C1 segment of cervical spinal cord (tissue), 14 donors: ENCODE measurements at places on chromosomes 6 and 20.

- DNase-seq: no peak
These were observed 3.3 kb upstream of the C6orf136 start for GRCh38 chr6:30643656-30644055.

GRCh38 chr6:53290537-53291510 is 57.9 kb downstream of the ELOVL5 start:
- DNase-seq: no peak

DNA sequence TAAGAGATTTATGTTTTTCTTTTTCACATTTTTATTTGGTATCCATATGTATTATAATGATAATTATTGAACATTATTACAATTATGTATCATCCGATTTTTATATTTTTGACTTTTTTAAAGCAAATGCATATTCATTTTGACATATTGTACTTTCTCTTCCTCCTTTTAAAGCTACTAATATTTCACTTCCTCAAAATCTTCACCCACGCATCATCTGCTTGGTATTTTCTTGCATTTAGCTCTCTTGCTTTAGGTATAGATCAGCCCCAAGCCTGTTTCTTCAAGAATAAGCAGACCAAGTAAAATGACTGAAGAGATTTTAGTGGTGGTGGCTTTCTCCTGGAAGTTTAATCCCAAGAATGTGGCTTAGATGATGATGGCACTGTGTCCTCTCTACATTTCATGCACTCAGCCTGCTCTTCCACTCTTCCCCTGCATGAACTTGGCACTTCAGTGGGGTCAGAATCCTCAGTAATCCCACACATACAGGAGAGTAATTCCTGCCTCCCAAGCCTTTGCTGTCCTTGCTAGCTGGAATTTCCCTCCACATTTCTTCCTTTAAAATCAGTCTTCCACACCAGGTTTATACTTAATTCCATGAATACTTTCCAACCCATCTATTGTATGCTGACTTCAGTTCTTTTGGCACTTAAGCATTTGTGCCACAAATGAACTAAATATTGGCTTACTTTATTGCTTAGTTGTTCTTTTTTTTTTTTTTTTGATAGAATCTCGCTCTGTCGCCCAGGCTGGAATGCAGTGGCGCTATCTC is 8.2 kb downstream of the NCOA7 start:
- DNase-seq: no peak

DNA sequence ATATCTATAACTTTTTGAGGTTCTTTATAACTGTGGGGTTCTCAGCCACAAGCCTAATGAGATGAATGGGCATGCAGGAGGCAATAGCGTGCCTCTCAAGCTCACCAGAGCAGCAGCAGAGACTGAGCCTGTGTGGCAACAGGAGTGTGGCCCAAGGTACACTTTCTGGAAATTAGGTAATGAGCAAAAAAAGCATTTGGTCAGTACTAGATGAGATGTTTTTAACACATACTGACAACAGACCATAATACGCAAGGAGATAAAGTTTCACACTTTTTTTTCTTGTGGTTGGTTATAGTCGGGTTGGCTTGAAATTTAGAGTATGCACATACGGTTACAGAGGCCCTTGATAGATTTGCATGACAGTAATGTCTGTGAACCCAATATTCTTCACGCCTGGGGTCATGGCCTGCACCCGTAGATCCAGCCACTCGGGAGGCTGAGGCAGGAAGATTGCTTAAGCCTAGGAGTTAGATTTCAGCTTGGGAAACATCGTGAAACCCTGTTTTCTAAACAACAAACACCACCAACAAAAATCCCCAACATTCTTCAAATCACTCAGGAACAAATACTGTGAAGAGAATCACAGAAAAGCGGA is 300.1 kb downstream of the GMDS start:
- no peak for DNase-seq

- no peak for DNase-seq
These were observed 9.1 kb downstream of the ZNFX1 start for GRCh38 chr20:49268600-49269365.

- no peak for DNase-seq
These were observed 116.9 kb upstream of the SCGN start for GRCh38 chr6:25534942-25535631.

- DNase-seq: no peak
These were observed 12.5 kb downstream of the CST7 start for GRCh38 chr20:24961384-24962181.

DNA sequence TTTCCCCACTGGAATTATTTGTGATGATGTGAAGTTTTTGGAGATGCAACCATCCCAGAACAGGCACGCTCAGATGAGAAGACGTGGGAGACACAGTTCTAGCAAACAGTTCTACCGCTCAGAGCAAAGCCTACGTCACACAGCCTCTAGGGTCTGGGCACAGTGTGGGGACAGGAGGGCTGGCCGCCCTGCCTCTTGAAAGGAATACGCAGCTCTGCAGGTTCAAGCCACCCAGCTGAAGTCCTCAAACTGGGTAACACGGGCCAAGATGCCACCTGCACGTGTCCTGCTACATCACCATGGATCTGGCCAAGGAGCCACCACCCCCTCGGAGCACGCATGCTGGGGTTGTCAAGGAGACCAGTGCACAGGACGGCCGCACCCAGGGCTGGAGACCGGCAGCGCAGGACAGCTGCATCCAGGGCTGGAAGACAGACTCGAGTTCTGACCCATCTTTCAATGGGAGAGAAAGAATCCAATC is 75.0 kb downstream of the NOL4L start:
- DNase-seq: no peak
